ENCODE measurements at places on chromosomes 12 and 14. TPM values are rescaled to one million over a fixed set of nuclear protein-coding genes. Genes with fewer than 3 reads are reported as not detected.

GRCh38 chr12:10385166-10385613, 4.7 kb downstream of the KLRK1 start:
- DNase-seq, result peak; percentile 39
- no peak overlapping the region for H3K27ac ChIP-seq
- H3K27me3 ChIP-seq, result no peaks in the 10 kb centered on the region
- H3K4me3 ChIP-seq, result no peak overlapping the region
- H3K4me1 ChIP-seq, result no peaks in the 10 kb centered on the region

Gene GZMB
- total RNA-seq, result not detected

DNA sequence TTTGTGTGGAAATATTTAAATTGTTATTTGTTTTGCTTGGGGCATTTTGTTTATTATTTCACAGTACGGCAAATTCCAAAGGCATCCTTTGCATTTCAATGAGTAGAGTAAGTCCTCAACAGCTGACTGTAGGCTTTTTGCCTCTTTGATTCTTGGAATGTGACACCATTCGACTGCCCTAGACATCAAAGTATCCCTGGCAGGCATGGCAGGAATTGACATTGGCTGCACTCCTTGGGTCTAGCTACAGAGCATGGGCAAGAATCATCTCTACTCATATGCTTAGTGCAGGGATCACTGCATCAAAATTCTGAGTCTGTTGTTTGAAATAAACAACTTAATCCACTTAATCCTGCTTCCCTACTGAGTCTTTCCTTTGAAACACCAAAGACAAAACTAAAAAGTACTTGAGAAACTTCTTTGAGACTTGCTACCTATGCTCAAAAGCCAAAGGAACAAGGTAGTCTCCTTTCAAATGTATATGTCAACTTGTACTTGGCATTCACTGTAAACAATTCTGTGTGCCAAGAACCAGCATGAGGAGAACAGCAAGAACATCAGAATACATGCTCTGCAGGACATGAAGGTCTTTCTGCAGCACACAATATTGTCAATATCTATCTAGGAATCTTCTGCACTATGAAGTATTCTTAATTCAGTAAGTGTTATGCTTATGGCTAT, 1569.0 kb upstream of the FLRT2 start:
- no peaks in the 10 kb centered on the region for H3K36me3 ChIP-seq
- H3K27ac ChIP-seq, result no peak overlapping the region
- no peaks in the 10 kb centered on the region for H3K27me3 ChIP-seq
- DNase-seq, result no peak
- H3K4me3 ChIP-seq, result no peak overlapping the region

Gene TEDC1
- total RNA-seq, result 34.0 TPM

- no peak overlapping the region for H3K27ac ChIP-seq
- DNase-seq, result no peak
- H3K4me1 ChIP-seq, result no peaks in the 10 kb centered on the region
- no peak overlapping the region for H3K4me3 ChIP-seq
Measured at GRCh38 chr12:4112290-4112689, 161.3 kb upstream of the CCND2 start.

Gene DACT1
- 5.1 TPM for total RNA-seq

GRCh38 chr12:24948420-24948756, 513 bp downstream of the BCAT1 start:
- peak; percentile 60 for DNase-seq
- H3K27me3 ChIP-seq, result no peaks in the 10 kb centered on the region
- peaks cover 6% of the 10 kb centered on the region for H3K36me3 ChIP-seq
- peak overlapping the region; percentile 67 for H3K4me3 ChIP-seq
- H3K4me1 ChIP-seq, result peaks cover 38% of the 10 kb centered on the region

DNA sequence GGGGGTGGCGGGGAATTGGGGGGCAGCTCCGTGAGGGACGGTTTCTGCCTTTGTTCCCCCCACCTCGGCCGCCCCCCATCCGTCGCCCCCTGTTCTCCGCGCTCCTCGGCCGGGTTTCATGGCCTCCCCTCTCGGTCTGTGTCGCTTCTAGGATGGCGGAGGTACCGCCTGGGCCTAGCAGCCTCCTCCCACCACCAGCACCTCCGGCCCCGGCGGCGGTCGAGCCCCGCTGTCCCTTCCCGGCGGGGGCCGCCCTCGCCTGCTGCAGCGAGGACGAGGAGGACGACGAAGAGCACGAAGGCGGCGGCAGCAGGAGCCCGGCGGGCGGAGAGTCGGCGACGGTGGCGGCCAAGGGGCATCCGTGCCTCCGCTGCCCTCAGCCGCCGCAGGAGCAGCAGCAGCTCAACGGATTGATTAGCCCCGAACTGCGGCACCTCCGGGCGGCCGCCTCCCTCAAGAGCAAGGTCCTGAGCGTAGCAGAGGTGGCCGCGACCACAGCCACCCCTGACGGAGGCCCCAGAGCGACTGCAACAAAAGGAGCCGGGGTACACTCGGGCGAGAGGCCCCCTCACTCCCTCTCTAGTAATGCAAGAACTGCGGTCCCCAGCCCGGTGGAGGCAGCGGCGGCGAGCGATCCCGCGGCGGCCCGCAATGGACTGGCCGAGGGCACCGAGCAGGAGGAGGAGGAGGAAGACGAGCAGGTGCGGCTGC, 575 bp downstream of the NAA30 start:
- peak overlapping the region; percentile 87 for H3K27ac ChIP-seq
- peak; percentile 39 for DNase-seq
- peaks cover 15% of the 10 kb centered on the region for H3K4me1 ChIP-seq

DNA sequence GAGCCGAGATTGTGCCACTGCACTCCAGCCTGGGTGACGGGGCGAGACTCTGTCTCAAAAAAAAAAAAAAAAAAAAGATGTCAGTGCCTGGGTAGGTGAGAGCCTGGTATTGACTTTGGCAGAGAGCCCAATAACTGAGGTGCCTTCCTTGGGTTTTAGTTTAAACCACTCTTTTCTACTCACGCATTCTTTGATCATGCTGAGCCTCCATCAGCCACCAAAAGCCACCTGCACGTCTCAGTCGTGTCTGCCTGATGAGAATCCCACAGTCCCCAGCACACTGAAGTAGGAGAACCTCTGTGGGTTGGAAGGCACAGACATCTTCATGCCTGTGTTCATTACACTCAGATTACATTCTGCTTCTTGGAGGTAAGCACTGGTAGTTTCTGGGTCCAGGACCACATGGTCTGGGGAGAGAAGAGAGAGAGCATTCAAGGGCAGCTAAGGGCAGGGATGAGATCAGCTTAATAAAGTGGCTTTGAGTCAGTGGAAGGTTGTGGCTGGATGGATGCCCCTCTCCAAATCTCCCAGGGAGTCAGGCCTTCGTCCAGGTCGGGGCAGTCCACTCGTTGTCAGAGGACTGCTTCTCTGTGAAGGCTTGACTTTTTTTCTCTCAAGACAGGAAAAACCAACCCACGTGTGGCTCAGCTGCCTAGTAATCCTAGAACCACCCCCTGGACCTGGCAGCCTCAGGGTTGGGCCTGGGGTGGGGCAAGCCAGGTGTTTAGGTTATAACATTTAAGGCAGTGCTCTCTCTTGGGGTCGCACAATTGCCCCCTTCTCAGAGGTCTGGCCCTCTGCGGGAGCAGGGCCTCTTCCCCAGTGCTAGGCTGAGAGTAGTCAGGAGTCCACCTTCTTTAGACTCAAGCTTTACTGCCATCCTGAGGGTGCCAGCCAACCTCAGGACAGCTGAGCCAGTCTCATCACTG, 32.6 kb upstream of the MAX start:
- no peaks in the 10 kb centered on the region for H3K36me3 ChIP-seq
- no peaks in the 10 kb centered on the region for H3K27me3 ChIP-seq
- no peak overlapping the region for H3K27ac ChIP-seq
- no peak for DNase-seq

DNA sequence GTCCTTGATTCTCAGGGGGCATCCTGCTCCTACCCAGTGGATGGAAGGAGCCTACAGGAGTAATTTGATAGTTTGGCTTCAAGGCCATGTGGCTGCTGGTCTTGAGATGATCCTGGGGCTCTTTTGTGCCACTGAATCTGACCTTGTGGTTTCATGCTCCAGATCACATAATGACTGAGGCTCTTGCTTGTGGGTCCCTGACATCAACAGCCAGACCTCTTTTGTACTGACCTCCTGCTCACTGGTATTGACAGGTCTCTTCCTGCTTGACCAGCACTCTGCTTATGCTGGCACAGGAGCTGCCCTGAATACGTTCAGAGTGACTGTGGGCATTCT, 23.2 kb upstream of the JPH4 start:
- no peak overlapping the region for H3K27ac ChIP-seq
- DNase-seq, result no peak
- H3K4me3 ChIP-seq, result no peak overlapping the region
- no peaks in the 10 kb centered on the region for H3K36me3 ChIP-seq
- H3K4me1 ChIP-seq, result no peaks in the 10 kb centered on the region
- H3K27me3 ChIP-seq, result no peaks in the 10 kb centered on the region

DNA sequence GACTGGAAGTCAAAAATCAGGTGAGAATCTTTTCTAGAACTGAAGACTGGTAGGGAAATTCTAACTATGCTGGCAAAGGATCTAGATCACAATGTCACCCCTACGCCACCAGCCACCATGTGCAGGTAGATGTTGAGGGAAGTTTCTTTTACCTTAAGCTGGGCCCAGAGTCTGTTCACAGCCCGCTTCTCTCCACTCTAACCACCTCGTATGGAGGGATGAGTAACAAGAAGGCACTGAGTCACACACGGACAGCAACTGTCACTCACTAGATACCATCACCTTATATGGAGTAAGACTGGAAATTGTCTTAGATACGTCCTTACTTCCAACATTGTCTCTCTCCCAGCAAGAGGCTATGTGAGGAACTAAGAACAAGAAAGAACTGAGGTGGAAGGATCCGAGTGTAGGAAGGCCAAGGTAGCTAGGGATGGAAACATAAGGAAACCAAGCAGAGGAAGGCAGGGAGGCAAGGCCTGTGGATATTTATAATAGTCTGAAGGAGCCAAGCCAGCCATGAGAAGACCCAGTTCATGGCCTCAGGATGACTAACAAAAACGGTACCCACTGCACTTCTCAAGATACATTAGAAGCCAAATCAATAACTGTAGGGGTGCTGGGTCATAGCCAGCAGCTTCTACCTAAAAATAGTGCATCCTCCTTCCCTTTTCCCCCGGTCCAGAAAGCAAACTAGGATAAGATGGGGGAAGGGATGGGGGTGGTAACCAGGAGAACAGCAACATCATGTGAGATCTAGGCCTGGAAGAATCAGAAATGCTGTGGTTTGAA, 15.5 kb downstream of the REM2 start:
- no peaks in the 10 kb centered on the region for H3K4me1 ChIP-seq
- DNase-seq, result no peak
- H3K4me3 ChIP-seq, result no peak overlapping the region
- H3K27me3 ChIP-seq, result no peaks in the 10 kb centered on the region
- H3K36me3 ChIP-seq, result peaks cover 39% of the 10 kb centered on the region
- no peak overlapping the region for H3K27ac ChIP-seq

GRCh38 chr14:38202444-38203191, 5.1 kb upstream of the SSTR1 start:
- peaks cover 5% of the 10 kb centered on the region for H3K4me1 ChIP-seq
- no peak for DNase-seq
- H3K27ac ChIP-seq, result no peak overlapping the region
- H3K27me3 ChIP-seq, result peaks cover under 1% of the 10 kb centered on the region

Gene TMED10
- total RNA-seq, result 275 TPM

Gene LIN7A
- total RNA-seq, result 10.0 TPM

DNA sequence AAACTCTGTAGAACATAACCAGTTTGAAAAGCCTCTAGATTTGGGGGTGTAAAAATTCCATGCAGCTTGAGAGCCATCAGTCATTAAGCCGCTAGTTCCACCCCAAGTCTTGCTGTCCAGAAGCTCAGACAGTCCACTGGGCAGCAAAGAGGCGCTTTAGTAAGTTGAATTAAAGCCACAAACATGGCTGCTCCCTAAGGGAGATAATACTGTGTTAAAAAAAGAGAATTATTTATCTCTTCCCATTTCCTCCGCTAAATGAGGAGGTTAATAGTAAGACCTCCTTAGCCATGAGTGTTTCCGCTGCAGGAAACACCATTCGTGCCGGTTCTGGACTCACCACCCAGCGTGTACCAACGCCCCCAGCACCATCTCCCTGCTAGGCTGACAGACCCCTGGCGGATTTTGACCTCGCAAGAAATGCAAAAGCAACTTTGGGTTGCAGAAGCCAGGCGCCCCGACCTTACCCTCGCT, 536 bp downstream of the TM7SF3 start:
- peaks cover 9% of the 10 kb centered on the region for H3K4me1 ChIP-seq
- DNase-seq, result peak; percentile 66
- peak overlapping the region; percentile 71 for H3K27ac ChIP-seq
- H3K36me3 ChIP-seq, result no peaks in the 10 kb centered on the region
- no peaks in the 10 kb centered on the region for H3K27me3 ChIP-seq

Gene KIF26A
- 11.5 TPM for total RNA-seq

DNA sequence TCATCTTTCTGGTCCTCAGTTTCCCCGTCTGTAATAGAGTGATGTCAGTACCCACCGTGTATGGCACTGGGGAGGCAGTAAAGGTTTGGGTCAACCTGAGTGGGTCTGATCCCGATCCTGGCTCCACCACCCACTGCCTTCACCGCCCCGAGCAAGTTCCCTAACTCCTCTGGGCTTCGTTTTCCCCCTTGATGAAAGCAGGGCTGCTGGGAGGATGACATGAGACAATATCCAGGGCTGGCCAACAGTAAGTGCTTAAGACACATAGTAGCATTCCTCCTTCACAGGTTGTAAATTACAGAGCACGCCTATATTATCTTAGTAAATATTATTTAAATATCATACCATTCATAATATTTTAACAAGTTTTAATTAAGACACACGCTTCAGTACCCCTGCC, 595 bp downstream of the PLEK2 start:
- no peak for DNase-seq
- H3K27ac ChIP-seq, result no peak overlapping the region
- H3K4me3 ChIP-seq, result peak overlapping the region; percentile 40

DNA sequence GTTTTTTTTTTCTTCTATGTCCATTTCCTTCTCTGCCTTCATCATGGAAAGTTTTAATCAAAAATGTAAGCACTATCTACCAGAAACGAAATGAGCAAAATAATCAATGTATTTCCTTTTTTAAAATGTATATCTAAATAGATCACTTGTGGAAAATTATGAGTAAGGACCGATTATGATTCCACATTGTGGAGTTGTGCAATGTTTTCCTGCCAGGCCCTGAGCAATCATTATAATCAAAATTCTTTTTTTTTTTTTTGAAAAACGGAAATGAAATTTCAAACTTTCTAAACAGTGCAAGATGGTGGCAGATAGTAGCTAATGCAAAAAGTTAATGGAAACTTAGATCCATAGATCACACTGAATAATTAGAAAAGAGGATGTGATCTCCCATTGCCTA, 1074.6 kb upstream of the TMEM132C start:
- no peak overlapping the region for H3K27ac ChIP-seq
- H3K36me3 ChIP-seq, result no peaks in the 10 kb centered on the region
- peaks cover 4% of the 10 kb centered on the region for H3K4me1 ChIP-seq
- H3K27me3 ChIP-seq, result no peaks in the 10 kb centered on the region
- H3K4me3 ChIP-seq, result no peak overlapping the region
- DNase-seq, result no peak

Gene MGAT4C
- total RNA-seq, result 10.3 TPM

Gene KRT74
- not detected for total RNA-seq

DNA sequence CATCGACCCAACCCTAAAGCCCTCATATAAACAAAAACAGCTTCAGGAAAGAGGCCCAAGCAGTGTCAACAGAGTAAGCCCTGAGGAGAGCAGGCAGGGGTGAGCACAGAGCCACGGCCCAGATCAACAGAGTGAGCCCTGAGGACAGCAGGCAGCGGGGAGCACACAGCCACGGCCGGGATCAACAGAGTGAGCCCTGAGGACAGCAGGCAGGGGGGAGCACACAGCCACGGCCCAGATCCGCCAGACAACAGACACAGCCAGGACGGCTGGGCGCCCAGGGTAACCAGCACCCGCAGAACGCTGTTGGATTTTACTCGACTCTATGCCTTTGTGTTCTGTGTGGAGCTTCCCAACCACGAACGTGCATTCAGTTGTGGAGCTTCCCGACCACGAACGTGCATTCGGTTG, 15.0 kb downstream of the CCDC85C start:
- no peak overlapping the region for H3K4me3 ChIP-seq
- H3K36me3 ChIP-seq, result no peaks in the 10 kb centered on the region
- no peaks in the 10 kb centered on the region for H3K27me3 ChIP-seq
- H3K27ac ChIP-seq, result no peak overlapping the region
- no peaks in the 10 kb centered on the region for H3K4me1 ChIP-seq
